Naive thymus-derived CD8-positive, alpha-beta T cell (primary cell): ENCODE measurements at places on chromosomes 7 and 10.

GRCh38 chr7:29377718-29378117 lies 183.1 kb downstream of the CHN2 start:
- DNase-seq: no peak

DNA sequence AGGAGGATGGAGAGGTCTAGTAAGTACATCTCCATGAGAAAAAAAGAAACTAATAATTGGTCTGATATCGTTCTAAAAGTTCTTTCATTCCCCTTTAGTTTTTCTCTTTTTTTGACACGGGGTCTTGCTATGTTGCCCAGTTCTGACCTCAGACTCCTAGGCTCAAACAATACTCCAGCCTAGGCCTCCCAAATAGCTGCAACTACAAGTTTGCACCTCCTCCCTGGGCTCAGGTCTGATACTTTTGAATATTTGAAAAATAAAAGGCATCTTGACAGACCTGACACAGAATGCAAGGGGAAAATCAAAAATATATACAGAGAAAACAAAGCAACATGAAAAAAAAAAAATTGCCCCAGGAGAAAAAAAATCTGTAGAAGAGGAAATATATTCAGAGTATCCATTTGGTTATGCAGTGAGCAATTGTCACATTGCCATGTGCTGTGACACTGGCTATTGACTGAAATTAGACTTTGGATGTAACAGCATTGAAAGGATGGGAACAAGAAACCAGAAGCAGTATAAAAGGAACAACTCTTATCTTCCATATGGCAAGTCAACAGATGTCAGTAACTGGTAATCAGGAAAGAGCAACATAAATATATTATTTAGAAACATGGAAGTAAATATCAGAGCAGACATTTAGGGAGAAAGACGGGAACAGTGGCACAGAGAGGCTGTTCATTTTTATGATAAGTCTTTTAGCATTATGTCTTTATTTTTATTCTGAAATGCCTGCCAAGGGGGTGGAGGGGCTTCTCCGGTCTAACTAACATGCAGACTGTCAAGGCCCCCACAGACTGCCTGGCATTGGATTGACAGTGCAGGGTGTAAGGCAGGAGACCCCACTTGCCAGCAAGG lies 408.4 kb downstream of the PARD3 start:
- no peak for DNase-seq

DNA sequence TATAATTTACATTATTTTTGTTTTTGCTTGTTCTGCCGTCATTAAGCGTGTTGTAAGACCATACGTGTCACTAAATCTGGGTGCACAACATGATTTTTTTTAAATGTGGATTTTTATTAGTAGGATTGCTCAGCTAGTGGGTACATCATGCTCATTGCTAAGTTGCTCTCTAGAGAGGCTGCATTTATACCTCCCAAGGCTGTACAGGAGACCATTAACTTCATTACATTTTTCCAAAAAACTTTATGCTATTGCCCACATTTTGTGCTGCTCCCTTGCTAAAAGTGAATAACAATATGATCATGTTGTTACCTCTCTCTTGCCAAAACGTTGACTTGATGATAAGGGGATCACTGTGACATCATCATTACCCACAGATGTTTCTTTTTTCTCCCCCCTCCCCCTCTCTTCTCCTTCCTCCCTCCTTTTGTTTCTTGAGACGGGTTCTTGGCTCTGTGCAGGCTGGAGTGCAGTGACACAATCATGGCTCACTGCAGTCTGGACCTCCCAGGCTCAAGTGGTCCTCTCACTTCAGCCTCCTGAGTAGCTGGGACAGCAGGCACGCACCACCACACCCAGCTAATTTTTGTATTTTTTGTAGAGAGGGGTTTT lies 65.1 kb downstream of the BMPR1A start:
- no peak for DNase-seq

- no peak for DNase-seq
These were observed 121.2 kb upstream of the ADARB2 start for GRCh38 chr10:1858547-1858946.

DNA sequence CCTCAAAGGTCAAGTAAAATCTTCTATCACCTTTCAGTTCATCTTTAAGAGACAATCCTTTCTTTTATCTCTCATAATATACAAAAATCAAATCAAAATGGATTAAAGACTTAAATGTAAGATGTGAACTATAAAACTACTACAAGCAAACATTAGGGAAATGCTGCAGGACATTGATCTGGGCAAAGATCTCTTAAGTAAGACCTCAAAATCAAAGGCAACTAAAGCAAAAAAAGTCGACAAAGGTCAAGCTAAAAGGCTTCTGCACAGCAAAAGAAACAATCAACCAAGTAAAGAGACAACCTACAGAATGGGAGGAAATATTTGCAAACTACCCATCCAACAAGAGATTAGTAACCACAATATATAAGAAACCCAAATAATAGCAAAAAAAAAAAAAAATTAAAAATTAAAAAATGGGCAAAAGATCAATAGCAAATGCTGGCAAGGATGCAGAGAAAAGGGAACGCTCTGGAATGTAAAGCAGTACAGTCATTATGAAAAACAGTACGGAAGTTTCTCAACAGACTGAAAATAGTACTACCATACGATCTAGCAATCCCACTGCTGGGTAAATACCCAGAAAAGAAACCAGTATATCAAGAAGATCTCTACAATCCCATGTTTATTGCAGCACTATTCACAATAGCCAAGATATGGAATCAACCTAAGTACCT lies 41.7 kb downstream of the TNPO3 start:
- DNase-seq: no peak

- no peak for DNase-seq
These were observed 61.3 kb downstream of the CACNA2D1 start for GRCh38 chr7:82382276-82382675.

GRCh38 chr10:45553613-45554012 lies 119.0 kb downstream of the ZFAND4 start:
- DNase-seq: no peak
